ENCODE measurements at places on chromosomes 11 and 22.

- DNase-seq: peak; percentile 9
Observed at GRCh38 chr22:44272401-44272771, 40.4 kb downstream of the SHISAL1 start.

GRCh38 chr11:64974124-64974523, 2.2 kb upstream of the MAJIN start:
- DNase-seq: no peak

- no peak for DNase-seq
Observed at GRCh38 chr11:123238297-123238696, 43.2 kb upstream of the CLMP start.

DNA sequence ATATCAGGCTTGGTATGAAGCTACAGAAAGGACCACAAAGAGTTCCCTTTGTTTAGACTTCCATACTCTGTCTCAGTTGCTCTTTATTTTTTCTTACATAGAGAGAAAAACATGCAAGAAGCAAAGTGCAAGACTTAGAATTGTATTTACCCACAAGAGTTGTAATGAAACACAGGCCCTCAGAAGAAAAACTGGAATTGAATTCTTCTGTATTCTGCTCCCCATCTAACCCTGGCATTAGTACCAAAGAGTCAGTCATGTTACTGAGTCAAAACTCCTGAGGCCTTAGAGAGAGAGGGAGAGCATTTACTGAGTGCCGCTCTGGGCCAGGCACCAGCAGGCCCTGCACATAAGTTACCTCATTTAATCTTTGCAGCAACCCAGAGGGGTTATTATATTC, 43.9 kb upstream of the DLAT start:
- DNase-seq: no peak

GRCh38 chr11:34277171-34277570, 80.6 kb downstream of the ABTB2 start:
- no peak for DNase-seq

DNA sequence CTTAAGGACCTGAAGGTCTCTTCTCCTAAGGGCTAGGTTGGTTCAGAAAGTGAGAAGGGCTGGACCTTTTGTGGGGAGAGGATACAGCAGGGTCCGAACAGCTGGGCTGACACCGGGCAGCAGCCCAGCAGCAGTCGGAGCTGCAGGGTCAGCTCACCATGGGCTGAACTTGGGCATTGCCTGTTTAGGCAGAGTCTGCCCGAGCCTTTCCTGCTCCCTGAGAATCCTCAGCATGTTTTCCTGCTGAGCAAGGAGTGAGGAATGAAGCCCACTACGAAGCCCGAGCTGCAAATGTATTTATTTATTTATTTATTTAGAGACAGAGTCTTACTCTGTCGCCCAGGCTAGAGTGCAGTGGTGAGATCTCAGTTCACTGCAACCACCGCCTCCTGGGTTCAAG, 83.9 kb downstream of the PTPRJ start:
- no peak for DNase-seq

GRCh38 chr22:45638834-45639746, 32.5 kb upstream of the ATXN10 start:
- peak; percentile 89 for DNase-seq

GRCh38 chr11:77876045-77876444, 55.1 kb downstream of the AAMDC start:
- no peak for DNase-seq

DNA sequence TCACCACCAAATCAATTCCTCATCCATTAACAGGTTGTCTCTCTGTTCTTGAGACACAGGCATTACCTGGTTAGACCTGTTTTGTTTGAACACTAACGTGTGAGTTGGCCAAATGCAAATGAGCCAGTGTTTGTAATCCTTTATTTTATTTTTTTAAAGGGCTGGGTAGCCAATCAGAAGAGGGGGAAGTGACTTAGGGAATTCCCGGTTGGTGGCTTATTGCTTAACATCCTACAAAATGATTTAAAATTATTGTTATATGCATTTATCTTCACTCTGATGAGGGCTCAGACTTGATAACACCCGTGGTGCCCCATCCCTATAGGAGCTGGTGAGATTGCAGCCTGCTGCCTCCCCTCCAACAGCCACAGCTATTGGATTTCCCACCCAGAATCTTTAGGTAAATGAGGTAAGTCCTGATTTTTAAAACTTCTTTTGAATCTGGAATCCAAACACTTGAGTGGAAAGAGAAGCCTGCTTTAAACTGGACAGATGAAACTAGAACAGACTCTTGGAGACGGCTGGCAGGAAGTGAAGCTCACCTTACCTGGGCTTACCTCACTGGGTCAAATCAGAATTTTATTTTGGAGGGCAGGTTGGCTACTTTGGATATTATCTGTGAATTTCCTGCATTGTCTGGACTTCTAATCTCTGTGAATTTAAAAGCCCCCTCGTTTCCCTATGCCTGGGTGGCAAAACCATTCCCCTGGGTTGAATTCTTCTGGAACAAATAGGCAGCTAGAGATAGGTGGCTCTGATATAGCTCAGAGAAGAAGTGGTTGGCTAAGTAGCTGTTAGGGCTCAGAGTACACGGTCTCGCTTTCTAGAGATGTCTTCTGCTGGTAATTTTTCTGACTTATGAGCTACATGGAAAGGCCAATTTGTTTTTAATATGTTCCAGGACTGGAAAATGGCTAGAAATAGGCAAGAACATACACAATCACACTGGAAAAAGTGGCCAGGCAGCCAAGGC, at the start of gene EHF:
Gene EHF, plus strand, starts transcription at position 274 of the 973 bp plus-strand sequence. CDS start 21,538 bp downstream, outside the sequence.
- no peak for DNase-seq

- no peak for DNase-seq
Observed at GRCh38 chr22:44701824-44702478, at the start of gene PRR5. TSS of gene PRR5 (plus strand) at chr22:44702204. CDS start at chr22:44702475, 271 bp downstream.

DNA sequence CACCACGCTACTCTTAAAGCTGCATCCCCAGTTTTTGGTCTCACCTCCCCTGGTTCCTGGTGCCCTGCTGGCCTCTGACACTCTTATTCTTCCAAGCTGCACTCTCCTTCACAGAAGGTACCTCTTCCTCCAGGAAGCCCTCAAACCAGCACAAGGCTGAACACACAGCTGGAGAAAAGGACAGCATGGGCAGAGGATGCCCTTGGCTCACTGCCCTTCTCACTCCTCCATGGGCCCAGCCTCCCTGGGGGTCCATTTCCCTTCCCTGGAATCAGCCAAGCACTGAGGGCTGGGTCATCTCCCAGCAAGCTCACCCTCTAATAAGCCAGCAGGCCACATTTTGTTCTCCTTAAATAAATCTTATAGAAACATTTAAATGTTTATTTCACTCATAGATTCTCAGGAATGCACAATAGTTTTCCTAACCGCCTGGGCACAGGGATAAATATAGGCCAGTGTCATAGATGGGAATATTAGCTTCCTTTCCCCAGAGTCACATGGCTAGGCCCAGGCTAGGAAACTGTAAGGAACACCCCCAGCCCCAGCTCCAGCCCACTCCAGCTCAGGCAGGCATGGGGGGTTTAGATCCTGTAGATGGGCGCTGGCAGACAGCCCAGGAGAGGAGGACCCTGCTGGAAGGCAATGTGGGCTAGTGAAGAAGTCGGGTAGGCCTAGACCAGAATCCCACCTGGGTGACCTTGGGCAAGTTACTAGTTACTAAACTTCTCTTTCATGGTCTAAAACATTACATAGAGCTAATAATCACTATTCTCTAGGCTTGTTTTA, 51.5 kb downstream of the IRAG1 start:
- no peak for DNase-seq

- peak; percentile 81 for DNase-seq
Observed at GRCh38 chr11:45045683-45046471, 95.2 kb upstream of the TP53I11 start.

DNA sequence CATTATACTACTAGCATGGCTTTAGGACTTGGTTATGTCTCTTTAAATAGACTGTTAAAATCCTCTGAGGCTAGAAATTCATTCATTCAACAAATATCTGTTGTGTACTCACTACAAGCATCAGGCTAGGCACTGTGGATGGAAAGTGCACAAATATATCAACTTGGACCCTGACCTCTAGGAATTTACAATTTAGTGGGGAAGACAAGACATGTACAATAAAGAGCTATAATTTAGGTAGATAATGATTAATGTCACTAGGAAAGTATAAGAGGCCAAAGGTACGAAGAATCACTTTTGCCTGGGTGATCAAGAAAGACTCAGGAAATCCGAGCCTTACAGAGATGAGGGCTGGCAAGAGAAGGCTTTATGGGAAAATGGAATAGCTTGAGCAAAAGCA, 25.6 kb upstream of the BMAL1 start:
- no peak for DNase-seq

GRCh38 chr11:36577859-36578258, 10.1 kb downstream of the RAG1 start:
- DNase-seq: no peak

DNA sequence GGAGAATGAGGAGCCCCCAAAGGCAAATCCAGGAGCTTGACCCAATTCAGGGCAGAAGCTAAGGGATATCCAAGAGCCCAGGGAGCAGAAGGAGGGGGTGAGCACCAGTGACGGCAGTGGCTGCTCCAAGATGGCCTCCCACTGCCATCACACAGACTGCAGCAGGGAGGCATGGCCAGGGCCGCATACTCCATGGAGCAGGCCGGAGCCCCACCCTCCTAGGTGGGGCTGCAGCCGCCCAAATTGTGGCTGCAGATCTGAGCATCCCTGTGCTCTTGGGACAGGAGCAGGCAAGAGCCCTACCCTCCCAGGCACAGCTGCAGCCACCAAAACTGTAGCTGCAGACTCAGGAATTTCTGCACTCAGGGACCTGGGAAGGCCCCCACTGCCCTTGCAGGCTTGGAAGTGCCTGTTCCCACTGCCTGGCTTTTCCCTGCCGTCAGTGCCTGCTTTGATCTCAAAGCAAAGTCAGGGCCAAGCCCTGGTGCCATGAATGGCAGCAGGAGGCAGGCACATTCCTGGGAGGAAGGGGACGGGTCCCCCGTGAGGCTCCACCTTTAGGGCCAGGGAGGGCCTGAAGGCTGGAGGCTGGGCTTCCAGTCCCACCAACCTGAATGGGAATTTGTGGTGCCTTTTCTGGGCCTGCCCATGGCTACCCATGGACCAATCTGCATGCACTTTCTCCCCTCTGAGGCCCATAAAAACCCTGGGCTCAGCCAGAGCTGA, 10.3 kb upstream of the WNT7B start:
- DNase-seq: no peak

DNA sequence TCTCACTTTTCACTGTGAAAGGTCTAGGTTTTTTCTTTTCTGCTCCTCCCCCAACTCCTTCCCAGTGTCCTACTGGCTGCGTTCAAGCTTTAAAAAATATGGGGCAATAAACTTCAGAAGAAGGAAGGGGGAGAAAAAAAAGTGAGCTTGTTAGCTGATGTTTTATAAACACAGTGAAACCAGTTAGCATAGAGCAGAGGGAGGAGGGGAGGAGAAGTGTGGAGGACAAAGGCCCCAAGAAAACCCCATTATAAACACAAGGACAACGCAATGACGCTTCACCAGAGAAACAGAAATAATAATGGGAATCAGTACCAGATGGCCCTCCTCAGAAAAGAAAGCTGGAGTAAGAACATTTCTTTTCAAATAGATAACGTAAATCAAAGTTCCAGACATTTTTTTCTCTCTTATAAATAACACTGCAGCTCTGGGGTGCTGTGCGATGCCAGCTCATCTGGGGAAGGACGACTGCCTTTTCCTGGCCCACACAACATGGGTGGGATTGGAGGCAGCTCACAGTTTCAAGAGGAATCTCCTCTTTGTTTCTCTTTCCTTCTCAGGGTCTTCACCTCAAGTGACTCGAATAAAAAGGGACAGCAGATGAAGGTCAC, 235.4 kb upstream of the NARS2 start:
- no peak for DNase-seq

DNA sequence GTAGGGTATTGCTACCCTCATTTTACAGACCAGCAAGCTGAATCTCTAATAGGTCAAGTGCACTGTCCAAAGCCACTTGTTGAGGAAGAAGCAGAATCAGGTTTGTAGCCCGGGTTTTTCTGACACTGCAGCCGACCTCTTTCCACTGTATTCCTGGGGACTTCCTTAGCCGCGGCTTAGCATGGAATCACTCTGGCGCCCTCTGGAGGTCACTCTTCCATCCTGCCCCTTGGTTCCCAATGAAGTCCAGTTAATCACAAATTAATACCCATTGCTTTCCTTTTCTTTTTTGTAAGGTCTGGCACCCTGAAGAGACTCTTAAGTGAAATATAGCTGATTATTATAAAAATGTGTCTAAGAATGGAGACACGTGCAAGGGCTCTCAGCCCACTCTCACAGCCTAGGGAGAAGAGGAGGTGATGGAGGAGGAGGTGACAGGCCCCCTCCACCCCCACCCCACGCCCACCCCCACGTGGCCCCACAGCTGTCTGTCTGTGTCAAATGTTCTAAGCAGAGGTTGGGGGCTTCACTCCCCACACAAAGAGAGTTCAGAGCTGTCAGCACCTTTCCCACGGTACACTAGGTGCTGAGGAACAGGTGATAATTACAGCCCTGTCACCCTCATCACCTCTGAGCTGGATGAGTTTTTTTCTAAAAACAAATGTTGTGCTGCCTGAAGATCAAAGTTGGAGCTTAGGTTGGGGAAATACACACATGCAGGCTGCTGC, 57.7 kb upstream of the DRD2 start:
- no peak for DNase-seq

DNA sequence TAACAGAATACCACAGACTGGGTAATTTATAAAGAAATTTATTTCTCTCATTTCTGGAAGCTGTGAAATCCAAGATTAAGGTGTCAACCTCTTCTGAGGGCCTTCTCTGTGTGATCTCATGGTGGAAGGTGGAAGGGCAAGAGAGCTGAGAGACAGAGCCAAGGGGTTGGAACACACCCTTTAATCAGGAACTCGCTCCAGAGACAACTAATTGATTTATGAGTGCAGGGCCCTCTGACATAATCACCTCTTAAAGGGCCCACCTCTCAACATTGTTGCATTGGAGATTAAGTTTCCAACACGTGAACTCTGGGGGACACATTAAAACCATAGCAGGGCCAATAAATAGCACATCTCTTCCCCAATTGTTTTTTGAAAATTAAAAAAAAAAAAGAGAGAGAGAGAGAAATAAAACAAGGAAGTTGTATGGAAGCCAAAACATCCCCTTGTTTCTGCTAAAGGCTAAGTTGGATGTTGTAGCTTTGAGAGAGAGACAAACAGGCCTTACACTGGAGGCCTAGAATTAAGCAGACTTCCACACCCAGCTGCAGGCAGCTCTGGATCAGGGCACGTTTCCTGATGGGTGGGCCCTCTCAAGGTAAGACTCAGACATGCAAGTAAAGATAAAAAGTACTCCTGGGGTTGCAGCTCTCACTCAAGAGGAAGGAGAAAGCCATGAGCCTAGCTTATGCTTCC, 64.1 kb upstream of the BIRC3 start:
- no peak for DNase-seq

- DNase-seq: peak; percentile 50
Observed at GRCh38 chr11:118621784-118622375, 14.5 kb downstream of the PHLDB1 start.

DNA sequence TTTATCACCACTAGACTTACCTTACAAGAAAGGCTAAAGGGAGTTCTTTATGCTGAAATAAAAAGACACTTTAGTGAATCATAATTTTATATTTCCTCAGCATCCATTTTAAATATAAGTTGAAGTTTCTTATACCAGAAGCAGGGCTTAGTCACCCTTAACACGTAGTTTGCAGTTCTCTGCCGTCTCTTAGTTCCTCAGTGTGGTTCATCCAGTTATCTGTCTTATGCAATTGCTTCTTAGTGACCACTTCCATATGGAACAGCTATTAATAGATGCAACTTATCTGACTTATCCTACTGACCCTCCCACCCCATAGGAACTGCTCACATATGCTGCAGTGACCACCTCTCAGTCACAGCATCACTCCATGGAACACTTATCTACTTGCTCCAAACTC, 11.7 kb upstream of the SLC36A4 start:
- DNase-seq: no peak

Measured in RWPE2 (cell line).